ENCODE measurements at places on chromosomes 3 and 15.

- H3K27ac ChIP-seq: no peak overlapping the region
- H3K4me3 ChIP-seq: no peak overlapping the region
- no peaks in the 10 kb centered on the region for H3K27me3 ChIP-seq
- H3K36me3 ChIP-seq: no peaks in the 10 kb centered on the region
- no peak for DNase-seq
- H3K4me1 ChIP-seq: no peaks in the 10 kb centered on the region
These were observed 1375.1 kb upstream of the ALCAM start for GRCh38 chr3:103991461-103992115.

DNA sequence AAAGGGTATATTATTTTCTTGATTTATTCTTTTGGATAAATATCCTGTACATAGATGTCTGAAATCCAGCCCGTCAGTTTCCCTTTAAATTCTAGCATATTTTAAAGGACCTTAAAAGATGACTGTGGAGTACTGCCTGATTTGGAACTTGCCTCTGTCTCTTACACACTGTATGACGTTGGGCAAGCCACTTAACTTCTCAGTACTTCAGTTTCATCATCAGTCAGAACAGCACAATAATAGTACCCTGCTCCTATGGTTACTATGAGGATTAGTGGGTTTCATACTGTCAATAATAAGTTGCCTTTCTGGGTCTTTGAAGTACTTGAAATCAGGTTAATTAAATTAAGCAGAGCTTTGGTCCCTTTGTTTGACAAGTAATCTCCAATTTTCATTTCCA, 374.3 kb downstream of the TIGIT start:
- no peak for DNase-seq
- H3K27ac ChIP-seq: no peak overlapping the region
- H3K36me3 ChIP-seq: no peaks in the 10 kb centered on the region

DNA sequence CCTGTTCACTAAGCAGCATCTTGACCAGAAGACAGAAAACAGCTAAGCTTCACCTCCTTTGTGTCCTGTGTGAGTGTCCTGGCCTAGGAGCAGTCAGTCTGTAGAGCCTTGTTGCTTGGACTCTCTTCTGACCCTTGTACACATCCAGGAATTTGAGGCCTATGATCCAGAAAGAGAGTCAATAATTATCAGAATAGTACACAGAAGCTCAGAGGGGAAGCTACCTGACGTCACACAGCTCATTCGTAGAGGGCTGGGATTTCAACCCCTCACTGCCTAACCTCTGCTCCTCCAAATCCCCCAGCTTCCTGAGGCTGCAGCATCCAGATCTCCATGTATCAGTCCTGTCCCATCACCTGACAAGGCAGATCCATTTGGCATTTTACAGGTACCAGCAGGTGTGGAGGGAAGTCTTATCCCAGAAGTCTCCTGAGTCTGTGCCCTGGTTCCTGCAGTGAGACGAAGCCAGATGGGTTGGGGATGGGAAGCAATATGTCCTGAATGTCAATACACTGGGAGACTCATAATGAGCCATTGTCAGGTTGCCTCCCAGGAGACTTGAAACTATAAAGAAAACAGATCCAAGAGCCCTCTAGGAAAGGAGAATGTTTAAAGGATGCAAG, 203.1 kb downstream of the MINAR1 start:
- no peak overlapping the region for H3K27ac ChIP-seq
- peaks cover 6% of the 10 kb centered on the region for H3K27me3 ChIP-seq
- no peak for DNase-seq
- H3K4me3 ChIP-seq: no peak overlapping the region
- H3K36me3 ChIP-seq: no peaks in the 10 kb centered on the region
- H3K4me1 ChIP-seq: no peaks in the 10 kb centered on the region

GRCh38 chr15:69497076-69497475, 44.5 kb downstream of the RPLP1 start:
- no peaks in the 10 kb centered on the region for H3K27me3 ChIP-seq
- no peak overlapping the region for H3K27ac ChIP-seq
- no peaks in the 10 kb centered on the region for H3K36me3 ChIP-seq
- no peaks in the 10 kb centered on the region for H3K4me1 ChIP-seq

GRCh38 chr3:142633073-142633472, 36.9 kb downstream of the PLS1 start:
- H3K4me3 ChIP-seq: no peak overlapping the region
- H3K36me3 ChIP-seq: no peaks in the 10 kb centered on the region
- H3K27ac ChIP-seq: no peak overlapping the region
- DNase-seq: no peak
- no peaks in the 10 kb centered on the region for H3K4me1 ChIP-seq

- no peaks in the 10 kb centered on the region for H3K4me1 ChIP-seq
- H3K27ac ChIP-seq: no peak overlapping the region
- H3K27me3 ChIP-seq: no peaks in the 10 kb centered on the region
- H3K36me3 ChIP-seq: no peaks in the 10 kb centered on the region
These were observed 842.8 kb downstream of the SI start for GRCh38 chr3:164235289-164236028.

GRCh38 chr3:190709351-190709773, 153.1 kb downstream of the GMNC start:
- DNase-seq: no peak
- H3K4me3 ChIP-seq: no peak overlapping the region
- H3K27ac ChIP-seq: no peak overlapping the region
- H3K27me3 ChIP-seq: no peaks in the 10 kb centered on the region
- no peaks in the 10 kb centered on the region for H3K4me1 ChIP-seq

GRCh38 chr3:111917300-111917699, 58.2 kb downstream of the PHLDB2 start:
- no peaks in the 10 kb centered on the region for H3K4me1 ChIP-seq
- no peak for DNase-seq
- H3K36me3 ChIP-seq: peaks cover 9% of the 10 kb centered on the region
- no peaks in the 10 kb centered on the region for H3K27me3 ChIP-seq
- H3K4me3 ChIP-seq: no peak overlapping the region
- H3K27ac ChIP-seq: no peak overlapping the region

- no peak for DNase-seq
- H3K36me3 ChIP-seq: no peaks in the 10 kb centered on the region
These were observed 202.9 kb downstream of the LRRC3B start for GRCh38 chr3:26825454-26825853.

DNA sequence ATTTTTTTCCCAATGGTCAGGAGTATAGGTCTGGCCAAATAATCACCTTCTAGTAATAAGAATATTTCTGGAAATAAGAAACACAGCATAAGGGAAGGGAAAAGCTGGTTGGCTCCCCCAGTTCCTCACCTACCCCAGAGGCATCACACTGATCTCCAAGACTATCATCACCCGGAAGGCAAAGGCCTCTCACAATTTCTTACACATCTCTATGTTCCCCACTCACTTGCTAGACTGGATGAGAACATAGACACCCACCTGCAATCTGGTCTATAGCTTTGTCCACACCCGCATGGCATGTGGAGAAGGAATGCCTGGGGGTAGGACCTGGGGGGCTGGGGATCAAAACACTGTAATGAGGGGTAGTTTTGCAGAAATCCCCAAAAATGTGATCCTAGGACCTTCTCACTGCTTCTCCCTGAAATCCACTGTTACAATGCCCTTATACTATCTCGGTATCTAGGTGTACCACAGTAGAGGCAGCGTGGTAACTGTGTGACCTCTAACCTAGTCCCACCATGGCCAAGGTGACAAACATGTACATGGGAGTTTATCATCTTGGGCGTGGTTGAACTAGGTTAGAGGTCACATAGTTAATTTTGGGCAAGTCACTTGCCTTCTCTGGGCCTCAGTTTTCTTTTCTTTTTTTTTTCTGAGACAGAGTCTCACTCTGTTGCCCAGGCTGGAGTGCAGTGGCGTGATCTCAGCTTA, 29.5 kb upstream of the NRROS start:
- DNase-seq: no peak
- H3K36me3 ChIP-seq: no peaks in the 10 kb centered on the region
- H3K4me1 ChIP-seq: peaks cover 13% of the 10 kb centered on the region
- no peak overlapping the region for H3K4me3 ChIP-seq
- no peaks in the 10 kb centered on the region for H3K27me3 ChIP-seq

GRCh38 chr3:193843474-193844301, 250.7 kb downstream of the OPA1 start:
- no peak for DNase-seq
- no peak overlapping the region for H3K4me3 ChIP-seq
- no peaks in the 10 kb centered on the region for H3K27me3 ChIP-seq
- peaks cover 4% of the 10 kb centered on the region for H3K4me1 ChIP-seq

GRCh38 chr3:195806211-195806915, 5.4 kb downstream of the MUC4 start:
- H3K27me3 ChIP-seq: peaks cover 5% of the 10 kb centered on the region
- H3K27ac ChIP-seq: no peak overlapping the region
- H3K36me3 ChIP-seq: no peaks in the 10 kb centered on the region

GRCh38 chr3:69085168-69085832, 563 bp downstream of the ARL6IP5 start:
- DNase-seq: peak; percentile 74
- peak overlapping the region; percentile 74 for H3K4me3 ChIP-seq
- peak overlapping the region; percentile 92 for H3K27ac ChIP-seq

- DNase-seq: no peak
- H3K27ac ChIP-seq: no peak overlapping the region
- no peaks in the 10 kb centered on the region for H3K27me3 ChIP-seq
- H3K4me3 ChIP-seq: no peak overlapping the region
- H3K4me1 ChIP-seq: no peaks in the 10 kb centered on the region
- H3K36me3 ChIP-seq: no peaks in the 10 kb centered on the region
These were observed 958.8 kb downstream of the IGSF11 start for GRCh38 chr3:118075873-118076272.

DNA sequence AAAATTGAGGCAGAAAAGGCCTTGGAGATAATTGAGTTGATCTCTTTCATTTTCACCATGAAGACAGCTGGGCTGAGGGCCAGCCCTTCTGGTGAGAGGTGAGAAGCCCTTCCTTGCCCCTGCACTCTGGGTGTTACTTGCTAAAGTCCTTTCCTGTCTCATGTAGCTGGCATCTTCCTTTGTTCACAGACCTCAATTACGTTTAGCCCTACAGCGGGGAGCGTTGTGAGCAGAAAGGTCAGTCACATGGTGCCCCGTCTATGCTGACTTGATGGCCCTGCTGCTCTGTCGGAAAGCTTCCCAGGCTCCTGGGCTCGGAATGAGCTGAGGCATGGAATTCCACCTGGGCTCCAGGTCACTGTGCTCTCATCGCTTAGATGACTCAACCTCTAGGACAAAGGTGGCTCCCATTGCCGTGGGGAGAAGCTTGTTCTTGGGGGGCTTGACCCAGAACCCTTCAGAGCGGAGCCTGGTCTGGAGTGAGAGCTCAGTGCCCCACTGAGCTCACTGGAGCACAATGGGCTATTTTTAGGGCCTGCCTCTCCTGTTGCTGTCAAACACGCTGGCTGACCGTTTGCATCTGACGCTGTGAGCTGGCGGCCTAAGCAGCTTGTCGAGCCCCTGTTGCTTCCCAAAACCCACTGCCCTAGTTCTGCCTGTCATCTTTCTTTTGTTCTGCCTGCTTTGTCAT, 47.0 kb downstream of the RPLP1 start:
- no peak overlapping the region for H3K27ac ChIP-seq
- H3K4me1 ChIP-seq: no peaks in the 10 kb centered on the region
- H3K36me3 ChIP-seq: no peaks in the 10 kb centered on the region
- no peaks in the 10 kb centered on the region for H3K27me3 ChIP-seq

- peaks cover 3% of the 10 kb centered on the region for H3K4me1 ChIP-seq
- H3K4me3 ChIP-seq: no peak overlapping the region
- H3K27ac ChIP-seq: no peak overlapping the region
- DNase-seq: peak; percentile 63
- no peaks in the 10 kb centered on the region for H3K27me3 ChIP-seq
- peaks cover 99% of the 10 kb centered on the region for H3K36me3 ChIP-seq
These were observed 9.0 kb downstream of the MAN2A2 start for GRCh38 chr15:90911906-90912769.

DNA sequence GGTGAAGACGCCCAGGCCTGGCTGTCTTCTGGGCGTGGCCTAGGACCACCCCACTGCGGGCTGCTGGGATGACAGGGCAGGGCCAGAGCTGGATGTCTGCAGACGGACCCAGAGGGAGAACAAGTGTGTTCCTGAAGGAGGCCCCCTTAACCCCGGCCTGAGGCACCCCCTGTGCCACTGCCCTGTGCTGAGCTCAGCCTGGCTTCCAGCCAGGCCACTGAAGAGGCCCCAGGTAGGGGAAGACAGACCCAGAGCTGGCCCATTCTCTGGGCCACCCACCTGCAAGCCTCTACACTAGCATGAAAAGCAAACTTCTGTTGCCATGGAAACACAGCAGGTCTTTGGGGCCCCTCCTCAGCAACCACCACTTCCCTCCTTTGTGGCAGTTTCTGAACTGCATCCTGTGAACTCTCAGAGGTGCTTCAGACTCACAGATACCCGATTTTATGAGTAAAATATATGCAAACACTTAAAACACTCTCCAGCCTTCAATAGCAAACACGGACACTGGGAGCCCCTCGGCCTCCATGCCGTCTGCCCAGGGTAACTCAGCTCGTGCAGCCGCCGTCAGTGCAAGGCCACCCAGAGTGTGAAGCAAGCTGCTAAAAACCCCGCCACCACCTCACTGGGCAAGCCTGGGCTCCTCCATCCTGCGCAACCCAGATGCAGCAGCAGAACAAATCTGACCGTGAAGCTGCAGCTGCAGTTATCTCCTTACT, 42.5 kb downstream of the CMTM6 start:
- no peak overlapping the region for H3K4me3 ChIP-seq
- H3K27me3 ChIP-seq: no peaks in the 10 kb centered on the region
- no peak for DNase-seq

- H3K4me1 ChIP-seq: no peaks in the 10 kb centered on the region
- DNase-seq: no peak
- H3K27me3 ChIP-seq: no peaks in the 10 kb centered on the region
- H3K36me3 ChIP-seq: no peaks in the 10 kb centered on the region
- no peak overlapping the region for H3K4me3 ChIP-seq
- no peak overlapping the region for H3K27ac ChIP-seq
These were observed 109.8 kb downstream of the CACNA1D start for GRCh38 chr3:53604232-53604631.

DNA sequence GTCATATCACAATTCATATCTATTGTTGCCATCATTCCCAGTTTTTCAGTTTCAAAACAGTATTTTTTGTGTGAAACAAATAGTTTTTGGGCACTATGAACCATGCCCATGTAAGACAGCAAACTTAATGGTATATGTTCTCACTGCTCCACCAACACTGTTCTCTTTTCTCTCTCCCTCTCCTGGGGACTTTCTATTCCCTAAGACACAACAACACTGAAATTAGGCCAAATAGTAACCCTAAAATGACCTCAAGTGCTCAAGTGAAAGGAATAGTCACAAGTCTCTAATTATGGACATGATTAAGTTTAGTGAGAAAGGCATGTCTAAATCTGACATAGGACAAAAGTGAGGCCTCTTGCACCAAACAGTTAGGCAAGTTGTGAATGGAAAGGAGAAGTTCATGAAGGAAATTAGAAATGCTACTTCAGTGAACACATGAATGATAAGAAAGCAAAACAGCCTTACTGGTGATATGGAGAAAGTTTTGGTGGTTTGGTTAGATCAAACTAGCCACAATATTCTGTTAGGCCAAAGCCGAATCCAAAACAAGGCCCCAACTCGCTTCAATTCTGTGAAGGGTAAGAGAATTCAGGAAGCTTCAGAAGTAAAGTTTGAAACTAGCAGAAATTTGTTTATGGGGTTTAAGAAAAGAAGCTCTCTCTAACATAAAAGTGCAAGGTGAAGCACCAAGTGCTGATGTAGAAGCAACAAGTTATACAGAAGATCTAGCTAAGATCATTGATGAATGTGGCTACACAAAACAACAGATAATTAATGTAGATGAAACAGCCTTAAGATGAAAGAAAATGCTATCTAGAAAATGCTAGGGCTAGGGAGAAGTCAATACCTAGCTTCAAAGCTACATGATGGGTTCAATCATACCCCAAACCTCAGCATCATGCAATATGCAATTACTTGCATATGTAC, 104.2 kb downstream of the CBLB start:
- DNase-seq: no peak
- no peak overlapping the region for H3K27ac ChIP-seq
- H3K36me3 ChIP-seq: peaks cover 6% of the 10 kb centered on the region
- peaks cover 3% of the 10 kb centered on the region for H3K4me1 ChIP-seq
- no peaks in the 10 kb centered on the region for H3K27me3 ChIP-seq
- H3K4me3 ChIP-seq: no peak overlapping the region
